ENCODE measurements at places on chromosomes 4 and X.

GRCh38 chrX:109886122-109886761 is 116.7 kb upstream of the TMEM164 start:
- peak; percentile 65 for DNase-seq

DNA sequence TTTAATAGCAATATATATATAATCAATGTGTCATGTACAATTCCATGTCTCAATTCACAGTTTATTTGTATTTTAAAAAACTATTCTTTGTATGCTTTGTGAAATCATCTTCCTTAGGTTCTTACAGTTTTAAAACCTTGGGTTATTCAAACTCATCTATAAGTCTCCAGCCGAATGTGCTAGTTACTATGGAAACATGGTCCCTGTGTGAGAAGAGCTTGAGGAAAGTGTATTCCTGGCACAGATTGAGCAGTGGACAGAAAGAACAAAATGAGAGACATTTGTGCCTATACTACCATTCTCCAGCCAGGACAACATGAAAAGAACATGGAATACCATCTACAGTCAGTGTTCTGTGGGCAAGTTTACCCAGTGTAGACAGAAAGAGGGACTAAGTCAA is 103.4 kb downstream of the EFHC2 start:
- DNase-seq: no peak

DNA sequence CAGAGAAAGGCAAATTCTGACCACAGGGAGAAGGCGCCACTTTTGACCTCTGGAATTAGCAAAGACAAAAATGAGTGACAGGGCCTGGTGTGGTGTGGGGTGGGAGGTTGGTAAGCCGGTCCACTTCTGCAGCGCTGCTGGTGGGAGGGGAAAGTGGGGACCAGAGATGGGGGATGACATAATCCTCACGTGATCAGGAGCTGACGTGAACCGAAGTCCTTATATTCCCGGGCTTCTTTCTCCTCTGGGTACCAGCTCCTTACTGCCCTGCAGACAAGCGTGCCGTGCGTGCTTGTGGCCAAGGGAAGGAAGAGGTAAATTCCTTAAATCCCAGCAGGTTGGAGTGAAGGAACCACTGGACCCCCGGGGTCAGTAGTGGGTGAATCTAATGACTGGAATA is at the start of gene TCEAL7:
Gene TCEAL7 (plus strand): TSS at position 249 of the 400 bp plus-strand sequence. CDS start 1,165 bp downstream, outside the sequence.
- no peak for DNase-seq

GRCh38 chr4:76301775-76302162 is 4.8 kb upstream of the STBD1 start:
- no peak for DNase-seq

DNA sequence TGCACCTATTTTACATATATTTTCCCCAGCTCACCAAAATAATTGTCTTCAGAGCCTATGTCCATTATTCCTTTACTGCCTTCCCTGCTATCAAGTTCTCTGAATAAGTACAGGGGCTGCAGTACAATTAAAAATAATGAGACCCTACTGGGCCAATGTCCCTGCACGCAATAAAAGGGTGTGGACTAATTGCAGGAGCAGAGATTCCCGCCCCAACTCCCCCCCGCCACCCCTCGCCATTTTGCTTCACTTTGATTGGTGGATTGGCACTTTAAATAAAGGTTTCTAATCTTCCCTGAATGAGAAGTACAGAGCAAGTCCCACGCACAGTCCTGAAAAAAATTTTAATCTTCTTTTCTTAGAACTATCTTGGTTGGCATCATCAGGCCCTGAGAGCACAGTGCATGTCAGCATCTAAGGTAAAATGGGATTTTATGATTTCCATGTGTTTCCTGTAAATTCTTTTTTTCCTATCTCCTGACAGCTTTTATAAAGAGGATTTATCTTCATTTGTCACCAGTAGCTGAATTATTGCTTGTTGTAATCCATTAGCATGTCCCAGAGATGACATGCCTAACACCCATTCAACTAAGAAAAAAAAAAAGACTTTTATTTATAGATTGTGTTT is at the start of gene AMBN:
Gene AMBN (plus strand): TSS at position 302 of the 628 bp plus-strand sequence. CDS start 103 bp downstream, at position 405.
- no peak for DNase-seq

DNA sequence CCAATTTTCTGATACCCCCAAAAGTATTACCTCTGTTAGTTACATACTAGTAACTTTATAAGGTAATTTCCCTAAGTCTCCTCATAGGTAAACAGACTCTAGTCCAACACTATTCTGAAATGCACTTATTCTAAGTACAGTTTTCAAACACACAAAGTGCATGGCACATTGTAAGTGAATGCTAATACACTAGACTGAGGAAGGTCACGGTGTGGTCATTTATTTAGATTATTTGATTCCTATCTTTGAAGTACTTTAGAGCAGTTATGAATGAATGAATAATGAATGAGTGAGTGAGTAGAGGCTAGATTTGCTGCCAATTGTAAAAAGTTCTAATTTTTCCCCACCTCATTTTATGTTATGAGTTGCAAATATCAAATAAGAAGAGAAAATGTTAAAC is 132.8 kb upstream of the UGT8 start:
- no peak for DNase-seq

DNA sequence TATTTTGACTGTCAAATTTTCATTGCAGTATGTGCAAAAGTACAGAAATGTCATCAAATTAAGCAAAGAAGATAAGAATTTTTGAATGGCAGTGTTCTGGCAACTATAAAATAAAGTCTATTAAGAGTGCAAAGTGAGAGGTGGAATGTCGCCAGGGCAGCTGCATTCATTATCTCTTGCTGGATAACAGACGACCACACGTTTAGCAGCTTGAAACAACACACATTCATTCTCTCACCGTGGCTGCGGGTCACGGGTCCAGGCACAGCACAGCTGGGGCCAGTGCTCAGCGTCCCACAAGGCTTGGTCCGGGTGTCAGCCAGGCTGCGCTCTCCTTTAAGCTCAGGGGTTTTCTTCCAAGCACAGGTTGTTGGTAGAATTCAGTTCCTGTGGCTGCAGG is 113.9 kb downstream of the GPR143 start:
- DNase-seq: no peak

- no peak for DNase-seq
Measured at GRCh38 chr4:1568855-1569460, 115.2 kb downstream of the FAM53A start.

DNA sequence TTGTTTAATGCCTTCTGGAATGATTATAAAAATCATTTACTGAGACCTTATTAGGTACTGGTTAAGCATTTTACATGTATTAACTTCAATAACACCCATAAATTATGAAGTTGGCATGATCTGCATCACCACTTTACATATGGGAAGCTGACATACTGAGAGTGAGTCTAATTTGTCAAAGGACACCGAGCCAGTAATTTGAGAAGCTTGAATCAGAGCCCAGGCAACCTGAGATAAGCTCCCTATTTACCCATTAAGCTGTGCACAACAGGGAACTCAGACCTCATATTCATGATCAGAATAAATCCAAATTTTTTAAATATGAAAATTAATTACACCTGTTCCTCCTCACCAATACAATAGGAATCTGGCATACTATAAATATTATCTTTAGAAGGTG is 247.9 kb upstream of the EPHA5 start:
- no peak for DNase-seq

DNA sequence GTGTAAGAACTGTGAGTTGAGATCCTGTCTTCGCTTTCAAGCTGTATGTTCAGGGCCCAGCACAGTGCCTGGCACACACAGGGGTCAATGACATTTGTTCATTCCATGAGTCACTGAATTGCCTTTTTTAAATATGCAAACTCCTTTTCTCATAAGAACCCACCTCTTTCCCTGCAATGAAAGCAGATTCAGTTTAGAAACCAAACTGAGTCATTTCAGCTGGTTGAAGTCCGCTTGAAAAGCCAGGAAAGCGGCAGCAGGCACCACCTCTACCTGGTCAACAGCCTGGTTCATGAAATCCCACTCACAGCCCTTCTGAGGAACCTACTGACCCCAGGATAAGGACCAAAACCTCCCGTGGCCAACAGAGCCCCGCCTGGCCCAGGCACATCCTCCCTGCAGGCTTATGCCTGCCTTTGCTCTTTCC is 4.5 kb upstream of the C1QTNF7 start:
- DNase-seq: no peak

- no peak for DNase-seq
Measured at GRCh38 chrX:126509923-126510322, 42.7 kb downstream of the DCAF12L1 start.

DNA sequence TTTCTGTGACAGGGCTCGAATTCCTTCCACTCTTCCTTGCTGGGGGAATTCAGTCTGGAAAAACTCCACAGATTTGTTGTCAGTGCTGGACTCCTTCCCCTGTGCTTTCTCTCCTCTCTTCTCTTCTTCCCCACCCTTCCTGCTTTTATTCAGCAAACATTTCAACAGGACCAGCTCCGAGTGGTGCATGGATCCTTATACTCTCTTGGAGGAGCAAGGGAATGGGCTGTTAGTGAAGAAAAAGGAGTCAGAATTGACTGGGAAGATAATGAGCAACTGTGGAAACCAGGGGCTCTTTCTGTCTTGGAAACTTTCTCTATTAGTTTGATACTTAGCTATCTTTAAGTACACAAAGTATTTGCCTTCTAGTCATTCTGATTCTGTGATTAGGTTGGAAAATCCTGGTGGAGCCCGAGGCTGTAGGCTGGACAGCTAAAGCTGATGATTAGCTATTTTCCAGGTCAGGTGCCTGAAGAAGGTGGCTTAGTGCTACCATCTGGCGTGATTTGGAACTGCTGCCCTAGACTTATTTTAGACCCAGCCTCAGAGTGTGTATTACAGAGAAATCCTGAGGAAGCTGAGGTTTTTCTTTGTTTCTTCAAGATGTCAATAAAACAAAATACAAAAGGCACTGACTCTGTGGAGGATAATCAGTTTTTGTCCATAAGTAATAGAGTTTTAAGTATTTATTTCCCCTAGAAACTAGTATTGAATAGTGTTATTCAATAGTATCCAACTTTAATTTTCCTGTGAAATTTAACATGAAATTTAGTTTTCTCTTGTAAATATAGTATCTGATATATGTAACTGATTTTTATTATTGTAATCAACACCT is 38.4 kb downstream of the NAP1L5 start:
- DNase-seq: peak; percentile 77

GRCh38 chr4:47718696-47719095 is 119.2 kb downstream of the CORIN start:
- no peak for DNase-seq

DNA sequence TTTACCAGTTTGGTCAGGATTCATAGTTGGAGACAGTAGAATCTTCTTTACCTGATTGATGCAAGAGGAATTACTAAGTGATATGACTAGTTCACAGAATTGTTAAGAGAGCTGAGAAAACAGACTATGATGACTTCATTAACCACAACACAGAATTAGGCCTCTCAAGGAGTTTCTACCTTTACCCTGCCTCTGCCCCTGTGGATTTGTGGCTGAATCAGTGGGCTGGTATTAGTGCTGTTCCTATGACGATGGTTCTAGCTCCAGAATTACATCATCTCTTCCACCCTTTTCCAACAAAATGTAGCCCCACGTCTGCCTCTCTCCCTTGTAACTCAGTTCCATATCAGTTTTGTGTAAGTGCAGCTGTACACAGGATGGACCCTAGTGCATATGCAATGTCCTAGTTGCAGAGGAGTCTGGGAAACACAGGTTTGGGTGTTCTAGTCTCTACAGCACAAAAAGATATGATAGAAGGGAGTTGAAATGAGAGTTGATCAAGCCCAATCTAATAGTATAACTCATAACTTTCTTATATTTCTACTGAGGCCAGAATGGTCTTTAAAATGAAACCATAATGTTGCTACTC is 99.3 kb downstream of the ANXA5 start:
- no peak for DNase-seq

GRCh38 chr4:152540293-152540674 is 4.4 kb upstream of the FBXW7 start:
- peak; percentile 77 for DNase-seq

DNA sequence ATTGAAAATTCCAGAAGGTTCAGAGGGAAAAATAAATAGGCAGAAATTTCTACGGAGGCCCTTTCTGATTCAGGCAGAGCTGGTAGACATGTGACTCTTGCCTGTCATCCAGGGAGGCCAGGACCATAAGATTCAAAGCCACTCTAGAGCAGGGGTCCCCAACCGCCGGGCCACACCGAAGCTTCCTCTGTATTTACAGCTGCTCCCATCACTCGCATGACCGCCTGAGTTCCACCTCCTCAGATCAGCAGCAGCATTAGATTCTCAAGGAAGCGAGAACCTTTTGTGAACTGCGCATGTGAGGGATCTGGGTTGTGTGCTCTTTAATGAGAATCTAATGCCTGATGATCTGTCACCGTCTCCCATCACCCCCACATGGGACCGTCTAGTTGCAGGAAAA is 72.2 kb downstream of the RWDD4 start:
- no peak for DNase-seq

- DNase-seq: no peak
Measured at GRCh38 chr4:154497889-154498288, 6.3 kb upstream of the DCHS2 start.

DNA sequence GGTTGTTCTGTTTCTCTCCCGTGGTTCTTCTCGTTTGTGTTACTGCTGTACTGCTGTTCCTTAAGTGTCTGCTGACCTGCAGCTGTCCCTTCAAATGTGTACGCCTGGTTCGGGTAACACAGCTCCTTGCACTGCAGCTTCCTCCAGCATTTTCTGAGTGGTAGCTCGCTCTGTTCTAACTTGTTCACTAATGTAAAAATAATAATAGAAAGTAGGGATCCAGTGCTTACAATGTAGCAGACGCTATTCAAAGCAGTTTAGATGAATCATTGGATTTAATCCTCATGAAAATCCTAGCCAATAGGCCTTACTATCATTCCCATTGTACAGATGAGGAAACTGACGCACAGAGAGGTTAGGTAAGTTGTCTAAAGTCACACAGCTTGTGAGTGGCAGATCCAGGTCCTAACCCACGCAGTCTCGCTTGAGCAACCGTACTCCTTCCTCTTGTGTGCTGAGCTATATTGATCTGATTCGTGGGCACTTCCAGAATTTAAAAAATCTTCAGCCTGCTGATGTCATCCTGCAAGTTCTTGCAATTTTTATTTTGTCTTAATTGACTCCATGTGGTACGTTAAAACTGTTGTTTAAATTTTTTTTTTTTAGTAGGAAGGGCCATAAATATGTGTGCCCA is 448.2 kb upstream of the FAT1 start:
- DNase-seq: no peak

- DNase-seq: peak; percentile 87
Measured at GRCh38 chrX:71178908-71179307, 34.3 kb downstream of the NLGN3 start.

DNA sequence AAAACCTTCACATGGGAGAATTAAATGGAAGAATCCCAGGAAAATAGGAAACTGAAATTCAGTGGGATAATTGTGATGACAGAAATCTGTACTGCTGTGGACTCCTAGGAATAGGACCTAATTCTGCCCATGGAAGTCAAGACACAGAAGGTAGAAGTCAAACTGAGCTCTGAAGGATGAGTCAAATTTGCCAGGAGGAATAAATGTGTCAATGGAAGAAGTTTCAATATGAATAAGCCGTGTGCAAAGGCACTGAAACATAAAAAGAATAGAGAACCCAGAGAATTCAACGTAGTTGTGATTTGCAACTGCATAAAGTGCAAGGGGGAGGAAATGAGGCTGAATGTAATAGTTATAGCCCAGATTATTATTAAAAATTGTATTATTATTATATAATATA is 11.6 kb downstream of the ENAM start:
- DNase-seq: no peak

- DNase-seq: no peak
Measured at GRCh38 chrX:7235071-7235470, 87.1 kb upstream of the PUDP start.

Measured in Karpas-422 (cell line).